Fibroblast of skin of right quadriceps (primary cell): ENCODE measurements at places on chromosomes 13 and 19.

DNA sequence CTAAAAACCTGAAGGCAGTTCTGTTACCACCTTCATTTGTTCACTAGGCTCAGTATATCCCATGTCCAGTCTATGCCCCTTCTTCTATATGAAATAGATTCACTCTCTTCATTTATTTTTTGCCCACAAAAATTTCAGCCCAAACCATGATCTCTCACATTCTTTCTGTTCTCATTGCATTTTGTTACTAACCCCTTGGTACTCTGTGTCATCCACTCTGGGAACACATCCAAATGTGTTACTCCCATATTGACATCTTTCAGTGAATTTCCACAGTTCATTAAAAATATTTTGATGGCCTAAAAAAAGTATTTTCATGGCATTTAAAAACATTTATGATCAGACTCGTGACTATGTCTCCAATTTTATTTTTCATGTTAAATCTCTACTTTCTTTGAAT lies 378.9 kb downstream of the SLITRK1 start:
- peak; percentile 73 for DNase-seq

DNA sequence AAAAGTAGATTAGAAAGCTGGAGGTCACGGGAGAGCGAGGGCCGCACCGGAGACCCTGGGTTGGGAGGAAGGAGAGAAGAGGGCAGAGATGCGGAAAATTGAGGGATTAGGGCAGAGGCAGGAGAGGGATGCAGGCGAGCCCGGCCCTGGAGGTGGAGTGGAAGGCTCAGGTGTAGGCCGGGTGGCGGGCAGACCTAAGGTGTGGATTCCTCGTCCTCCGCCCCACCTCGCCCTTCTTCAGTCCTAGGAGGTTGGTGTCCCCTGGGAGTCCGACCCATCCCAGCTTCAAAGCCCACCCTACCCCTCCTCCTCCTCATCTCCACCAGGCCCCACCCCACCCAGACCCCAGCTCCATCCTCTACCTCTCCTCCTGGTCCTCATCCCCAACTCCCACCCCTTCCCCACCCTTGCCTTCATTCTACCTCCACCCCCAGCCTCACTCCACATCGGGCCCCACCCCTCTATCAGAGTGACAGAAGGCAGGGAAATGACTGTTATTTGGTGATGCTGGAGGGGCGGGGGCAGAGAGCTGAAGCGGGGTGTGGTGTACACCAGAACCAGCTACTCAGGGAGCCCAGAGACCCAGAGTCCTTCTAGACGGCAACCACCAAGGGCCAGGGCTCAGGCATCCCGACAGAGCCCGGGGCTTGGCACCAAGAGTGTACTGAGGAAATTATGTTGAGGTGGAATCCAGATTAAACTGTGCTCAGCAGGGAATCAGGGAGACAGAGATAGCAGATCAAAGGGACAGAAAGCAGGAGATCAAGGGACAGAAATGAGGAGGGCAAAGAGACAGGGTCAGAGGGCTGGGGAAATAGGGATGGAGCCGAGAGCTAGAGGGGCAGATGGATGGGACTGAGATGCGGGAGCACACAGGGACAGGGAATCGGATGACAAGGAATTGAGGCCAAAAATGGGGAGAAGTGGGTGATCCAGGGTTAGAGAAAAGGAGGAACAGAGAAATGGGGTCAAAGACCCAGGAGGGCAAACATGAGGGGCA lies 6.4 kb downstream of the ERFL start:
- no peak for DNase-seq

- DNase-seq, result no peak
Measured at GRCh38 chr19:7395360-7396066, 46.8 kb downstream of the ARHGEF18 start.

- no peak for DNase-seq
Measured at GRCh38 chr19:14066134-14066533, 4.3 kb upstream of the PALM3 start.
